ENCODE measurements at places on chromosomes 16 and 17.
A peak's percentile ranks its signal among the peaks of the same experiment; 100 is the strongest.

DNA sequence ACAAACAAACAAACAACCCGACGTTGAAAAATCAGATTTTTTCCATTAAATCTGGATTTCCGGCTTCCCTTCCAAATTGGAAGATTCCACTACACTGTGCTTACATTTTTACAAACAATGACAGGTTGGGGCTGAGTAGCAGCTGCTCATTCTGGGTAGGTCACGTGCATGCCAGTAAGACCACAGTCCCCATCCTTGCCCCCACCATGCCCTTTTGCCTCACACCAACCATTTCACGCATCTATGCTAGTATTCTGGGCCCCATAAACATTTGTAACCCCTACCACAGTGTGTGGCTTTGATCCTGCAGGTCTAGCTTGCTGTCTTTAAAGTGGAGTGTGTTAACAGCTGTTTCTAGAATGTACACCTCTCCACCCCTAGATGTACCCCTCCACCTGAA, 366.1 kb downstream of the XYLT1 start:
- DNase-seq: no peak

DNA sequence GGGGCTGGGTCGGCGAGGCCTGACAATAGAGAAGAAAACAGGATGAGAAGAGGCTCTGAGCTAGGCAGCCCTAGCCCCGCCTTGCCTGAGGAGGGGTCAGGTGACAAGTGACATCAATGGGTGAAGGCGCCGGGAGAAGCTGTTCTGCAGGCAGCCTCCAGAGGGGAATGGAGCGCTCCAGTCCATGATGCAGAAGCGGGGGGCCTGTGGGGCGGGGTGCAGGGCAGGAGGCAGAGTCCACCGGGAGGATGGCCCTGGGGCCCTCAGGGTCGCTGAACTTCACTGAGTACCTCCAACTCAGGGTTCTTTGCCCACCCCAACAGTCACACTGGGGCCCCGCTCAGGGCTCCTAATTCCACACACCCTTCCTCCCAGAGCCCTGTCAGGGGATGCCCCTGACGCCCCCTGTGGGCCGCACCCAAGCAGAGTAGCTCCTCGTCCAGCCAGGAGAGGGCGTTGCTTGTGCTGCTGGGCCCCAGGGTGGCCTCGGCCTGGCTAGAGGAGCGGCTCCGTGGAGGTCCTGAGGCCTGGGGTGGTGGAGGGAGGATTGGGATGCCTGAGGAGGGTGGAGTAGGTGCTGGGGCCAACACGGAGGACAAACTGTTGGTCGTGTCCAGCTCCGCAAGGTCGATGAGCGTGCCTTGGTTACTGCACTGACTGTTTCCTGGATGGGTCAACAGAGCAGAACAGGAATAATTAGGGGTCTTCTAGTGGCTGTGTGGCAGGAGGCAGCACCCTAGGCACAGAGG, 20.8 kb downstream of the GGA3 start:
- no peak for DNase-seq

DNA sequence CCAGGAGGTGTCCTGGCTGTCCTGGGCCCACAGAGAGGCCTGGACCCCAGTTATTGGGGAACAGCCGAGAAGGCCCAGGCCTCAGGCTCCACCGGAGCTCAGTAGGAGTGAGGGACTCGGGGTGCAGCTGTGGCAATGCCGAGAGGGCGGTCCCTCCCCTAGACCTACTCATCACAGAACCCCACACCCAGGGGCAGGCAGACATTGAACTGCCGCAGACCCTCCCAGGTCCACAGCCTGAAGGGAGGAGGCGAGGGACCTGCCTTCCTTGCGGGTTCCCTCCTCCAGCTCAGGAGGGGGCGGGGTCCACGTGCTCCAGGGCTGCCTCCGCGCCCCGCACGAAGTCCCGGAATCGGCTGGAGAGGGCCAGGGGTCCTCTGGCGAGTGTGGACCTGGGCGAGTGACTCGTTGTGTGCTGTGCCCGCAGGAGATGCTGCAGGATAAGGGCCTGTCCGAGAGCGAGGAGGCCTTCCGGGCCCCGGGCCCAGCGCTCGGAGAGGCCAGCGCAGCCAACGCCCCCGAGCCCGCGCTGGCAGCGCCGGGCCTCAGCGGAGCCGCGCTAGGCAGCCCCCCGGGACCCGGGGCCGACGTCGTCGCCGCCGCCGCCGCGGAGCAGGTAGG, 3.9 kb downstream of the TBX4 start:
- DNase-seq: no peak

GRCh38 chr16:80997139-80997798, 9.4 kb downstream of the CMC2 start:
- DNase-seq: no peak

- no peak for DNase-seq
Observed at GRCh38 chr16:12584488-12585233, 219.0 kb downstream of the CPPED1 start.

DNA sequence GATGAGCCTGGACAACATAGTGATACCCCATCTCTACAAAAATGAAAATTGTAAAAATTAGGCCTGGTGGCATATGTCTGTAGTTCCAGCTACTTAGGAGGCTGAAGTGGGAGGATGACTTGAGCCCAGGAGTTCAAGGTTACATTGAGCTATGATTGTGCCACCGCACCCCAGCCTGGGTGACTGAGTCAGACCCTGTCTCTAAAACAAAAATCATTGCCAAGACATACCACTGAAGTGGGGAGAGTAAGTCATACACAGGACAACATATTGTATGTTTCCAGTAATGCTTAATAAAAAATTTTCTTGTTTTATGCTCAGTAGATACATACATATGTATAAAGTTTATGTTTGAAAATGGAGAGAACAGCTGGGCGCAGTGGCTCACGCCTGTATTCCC, 39.2 kb downstream of the NDE1 start:
- no peak for DNase-seq

- DNase-seq: no peak
Observed at GRCh38 chr17:68579194-68579927, 21.8 kb downstream of the FAM20A start.

DNA sequence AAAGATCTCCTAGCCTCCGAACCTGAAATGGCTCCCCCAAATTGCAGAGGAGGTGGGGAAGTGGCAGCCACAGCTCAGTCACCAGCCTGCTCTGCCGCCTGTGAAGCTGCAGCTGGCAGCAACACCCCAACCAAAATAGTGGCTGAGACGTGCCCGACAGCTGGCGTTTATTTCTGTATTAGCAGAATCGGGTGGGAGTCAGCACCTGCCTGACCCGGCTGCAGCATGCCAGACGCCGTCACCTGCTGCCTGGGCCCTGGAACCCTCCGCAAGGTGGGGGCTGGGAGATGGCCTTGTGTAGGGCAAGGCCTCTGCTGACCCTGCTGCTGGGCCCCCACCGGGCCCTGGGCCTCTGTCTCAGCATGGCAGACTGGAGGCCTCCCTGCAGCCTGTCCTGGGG, 17.5 kb upstream of the PABPN1L start:
- DNase-seq: no peak

GRCh38 chr16:46688101-46688653, 801 bp downstream of the VPS35 start:
- DNase-seq: no peak

DNA sequence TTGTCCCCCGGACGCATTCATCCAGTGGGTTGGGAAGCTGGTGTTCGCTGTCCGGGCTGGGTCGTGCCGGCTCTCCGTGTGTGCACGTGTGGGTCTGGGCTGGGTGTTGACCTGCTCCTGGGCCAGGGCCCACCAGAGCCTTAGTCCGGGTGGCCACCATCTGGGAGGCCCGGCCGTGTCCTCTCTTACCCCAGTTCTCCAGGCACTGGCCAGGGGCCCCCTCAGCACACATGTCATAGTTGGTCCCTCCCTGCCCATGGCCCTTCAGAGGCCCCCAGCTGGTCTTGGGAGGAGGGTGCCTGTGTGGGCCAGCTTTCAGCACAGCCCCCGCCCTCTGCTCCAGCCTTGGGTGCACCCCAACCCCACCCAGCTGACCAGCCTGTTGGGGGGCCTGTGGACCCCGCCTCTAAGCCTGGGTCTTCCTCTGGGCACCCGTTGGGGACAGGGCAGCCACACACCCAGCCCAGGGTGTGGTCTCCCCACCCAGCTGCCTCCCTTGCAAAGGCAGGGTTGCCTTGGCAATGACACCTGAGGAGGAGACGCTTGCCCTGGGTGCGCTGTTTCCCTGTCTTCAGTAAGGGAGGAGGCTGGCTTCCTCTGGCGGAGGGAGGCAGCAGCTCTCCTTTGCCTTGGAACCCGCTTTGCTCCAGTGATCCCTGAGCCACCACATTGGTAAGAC, 77.4 kb downstream of the JPH3 start:
- no peak for DNase-seq

DNA sequence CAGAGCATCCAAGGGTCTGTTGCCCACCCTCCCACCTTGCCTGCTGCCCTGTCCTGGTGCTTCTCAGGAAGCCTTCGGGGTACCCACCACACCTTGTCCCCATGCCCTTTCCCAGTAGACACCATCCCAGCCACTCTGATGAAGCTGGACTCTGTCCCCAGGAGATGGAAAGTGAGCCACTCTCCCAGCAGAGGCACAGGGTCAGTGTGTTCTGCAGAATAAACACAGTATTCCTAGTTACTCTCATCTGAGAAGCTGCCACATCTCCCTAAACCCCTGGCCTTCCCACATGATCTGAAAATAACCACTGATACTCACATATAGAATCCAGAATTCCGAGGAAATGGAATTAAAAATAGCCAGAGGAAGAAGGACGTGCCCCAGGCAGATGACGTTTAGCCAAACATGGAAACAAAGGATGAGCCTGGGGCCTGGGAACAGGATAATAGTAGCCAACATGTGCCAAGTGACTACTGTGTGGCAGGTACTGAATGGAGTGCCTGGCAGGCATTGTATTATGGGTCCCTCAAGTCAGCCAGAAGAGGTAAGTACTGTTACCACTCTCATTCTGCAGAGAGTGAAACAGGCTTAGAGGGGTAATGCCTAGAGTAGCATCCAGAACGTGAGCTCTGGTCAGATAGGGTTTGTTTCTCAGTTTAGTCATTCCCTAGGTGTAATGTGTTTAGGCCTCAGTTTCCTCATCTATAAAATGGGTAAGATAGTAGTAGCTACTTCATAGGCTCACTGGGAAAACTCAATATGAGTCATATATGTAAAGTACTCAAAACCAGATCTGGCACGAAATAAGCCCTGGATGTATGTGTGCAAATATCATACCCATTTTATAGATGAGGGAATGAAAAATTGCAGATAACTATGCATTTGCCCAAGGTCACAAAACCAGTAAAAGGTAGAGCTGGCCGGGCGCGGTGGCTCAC, 20.8 kb upstream of the PEMT start:
- DNase-seq: no peak

- no peak for DNase-seq
Observed at GRCh38 chr17:17069849-17070248, 27.6 kb downstream of the MPRIP start.

DNA sequence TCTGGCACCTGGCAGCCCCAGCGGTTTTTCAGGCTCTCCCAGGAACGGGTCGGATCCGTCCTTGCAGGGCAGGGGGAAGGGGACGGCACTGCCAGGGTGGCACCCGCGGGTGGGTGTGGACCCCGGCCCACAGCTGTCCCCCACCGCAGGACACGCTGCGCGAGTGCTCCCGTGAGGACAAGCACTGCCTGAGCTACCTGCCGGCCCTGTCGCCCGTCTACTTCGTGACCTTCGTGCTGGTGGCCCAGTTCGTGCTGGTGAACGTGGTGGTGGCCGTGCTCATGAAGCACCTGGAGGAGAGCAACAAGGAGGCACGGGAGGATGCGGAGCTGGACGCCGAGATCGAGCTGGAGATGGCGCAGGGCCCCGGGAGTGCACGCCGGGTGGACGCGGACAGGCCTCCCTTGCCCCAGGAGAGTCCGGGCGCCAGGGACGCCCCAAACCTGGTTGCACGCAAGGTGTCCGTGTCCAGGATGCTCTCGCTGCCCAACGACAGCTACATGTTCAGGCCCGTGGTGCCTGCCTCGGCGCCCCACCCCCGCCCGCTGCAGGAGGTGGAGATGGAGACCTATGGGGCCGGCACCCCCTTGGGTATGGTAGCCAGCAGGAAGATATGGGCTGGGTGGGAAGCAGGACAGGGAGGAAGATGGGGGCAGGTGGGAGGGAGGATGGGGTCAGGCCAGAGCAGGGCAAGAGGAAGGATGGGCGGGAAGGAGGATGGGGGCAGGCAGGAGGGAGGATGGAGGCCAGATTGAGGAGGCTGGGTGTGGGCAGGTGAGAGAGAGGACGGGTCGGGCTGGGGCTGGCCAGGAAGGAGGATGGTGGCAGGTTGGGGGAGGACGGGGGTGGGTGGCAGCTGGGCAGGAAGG, 6.8 kb downstream of the TPSG1 start:
- DNase-seq: no peak

GRCh38 chr17:29111816-29112499, 68.2 kb downstream of the MYO18A start:
- DNase-seq: peak; percentile 49

- no peak for DNase-seq
Observed at GRCh38 chr17:6456914-6457687, 12.8 kb downstream of the PIMREG start.

DNA sequence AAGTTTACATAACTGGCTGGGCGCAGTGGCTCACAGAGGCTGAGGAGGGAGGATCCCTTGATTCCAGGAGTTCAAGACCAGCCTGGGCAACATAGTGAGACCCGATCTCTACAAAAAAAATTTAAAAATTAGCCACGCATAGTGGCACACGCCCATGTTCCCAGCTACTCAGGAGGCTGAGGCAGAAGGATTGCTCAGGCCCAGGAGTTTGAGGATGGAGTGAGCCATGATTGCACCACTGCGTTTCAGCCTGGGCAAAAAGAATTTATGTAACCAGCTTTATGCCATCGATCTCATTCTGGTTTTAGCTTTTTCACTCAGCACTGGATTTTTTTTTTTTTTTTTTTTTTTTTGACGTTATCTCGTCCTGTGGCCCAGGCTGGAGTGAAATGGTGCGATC, 9.1 kb upstream of the CD300E start:
- DNase-seq: no peak

DNA sequence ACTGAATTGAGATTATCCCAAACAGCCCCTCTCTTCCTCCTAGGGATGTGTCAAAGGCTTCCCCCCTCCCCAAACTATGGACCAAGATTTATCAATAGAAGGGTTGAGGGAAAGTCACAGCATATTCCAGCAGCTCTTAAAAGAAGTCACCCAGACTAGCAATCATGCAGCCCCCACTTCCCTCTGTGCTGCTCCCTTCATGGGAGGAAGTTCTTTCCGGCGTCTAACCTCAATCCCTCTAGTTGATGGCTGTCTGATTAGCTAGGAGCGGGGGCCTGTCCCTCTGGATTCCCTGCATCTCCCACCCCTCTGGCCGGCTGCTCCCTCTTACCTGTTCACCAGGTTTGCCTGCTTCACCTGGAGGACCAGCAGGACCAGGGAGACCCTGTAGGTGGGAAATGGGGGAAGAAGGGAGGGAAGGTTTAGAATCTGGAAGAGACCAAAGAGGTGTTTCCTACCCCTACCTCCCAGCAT, 9.2 kb downstream of the COL1A1 start:
- no peak for DNase-seq
